B cell (primary cell): ENCODE measurements at places on chromosomes 2 and 18.

- H3K36me3 ChIP-seq = no peaks in the 10 kb centered on the region
- no peak overlapping the region for H3K27ac ChIP-seq
- no peak for DNase-seq
- peaks cover 4% of the 10 kb centered on the region for H3K27me3 ChIP-seq
- no peak overlapping the region for H3K4me3 ChIP-seq
These were observed 34.3 kb upstream of the SNED1 start for GRCh38 chr2:240963868-240964703.

DNA sequence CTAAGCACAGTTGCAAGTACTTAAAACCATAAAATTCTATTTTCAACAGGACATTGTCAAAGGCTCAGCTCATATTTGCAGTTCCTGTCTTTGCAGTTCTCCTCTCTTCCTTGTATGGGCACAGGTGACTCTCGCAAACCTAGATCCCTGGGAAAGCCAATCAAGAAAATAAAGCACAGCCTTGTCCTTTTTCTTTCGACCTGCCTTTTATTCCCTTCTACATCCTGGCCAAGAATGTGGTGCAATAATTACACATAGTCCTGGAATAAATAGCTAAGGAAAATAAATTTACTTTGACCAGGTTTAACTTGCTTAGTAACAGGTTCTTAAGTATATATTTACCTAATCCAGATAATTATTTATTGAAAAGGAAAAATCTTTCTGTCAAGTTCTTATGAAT is 20.2 kb downstream of the ATG16L1 start:
- H3K27me3 ChIP-seq = no peaks in the 10 kb centered on the region
- DNase-seq = no peak
- H3K27ac ChIP-seq = no peak overlapping the region
- H3K4me3 ChIP-seq = no peak overlapping the region

- peaks cover 33% of the 10 kb centered on the region for H3K27me3 ChIP-seq
- H3K4me3 ChIP-seq = no peak overlapping the region
- no peaks in the 10 kb centered on the region for H3K36me3 ChIP-seq
These were observed 12.2 kb upstream of the CD28 start for GRCh38 chr2:203694191-203694590.

DNA sequence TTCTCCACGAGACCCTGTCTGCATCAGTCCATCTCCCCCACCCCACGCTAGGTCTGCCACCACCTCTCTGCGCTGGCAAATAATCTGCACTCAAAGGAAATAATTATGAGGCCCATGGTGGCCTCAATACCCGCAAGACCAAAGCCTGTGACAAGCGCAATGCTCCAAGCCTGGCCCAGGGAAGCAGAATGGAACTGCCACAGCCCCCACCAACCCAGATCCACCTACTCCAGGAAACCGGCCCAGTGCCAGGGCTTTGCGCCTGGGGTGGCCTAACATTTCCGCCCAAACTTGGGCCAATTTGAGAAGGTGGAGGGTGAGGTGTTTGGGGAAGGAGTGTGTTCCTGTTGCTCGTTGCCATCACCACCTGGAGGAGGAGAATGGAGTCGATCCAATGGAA is 26.0 kb upstream of the ATOH8 start:
- H3K4me3 ChIP-seq = no peak overlapping the region
- H3K36me3 ChIP-seq = no peaks in the 10 kb centered on the region
- peaks cover 3% of the 10 kb centered on the region for H3K4me1 ChIP-seq
- H3K27ac ChIP-seq = no peak overlapping the region

GRCh38 chr2:221374234-221374633 is 197.9 kb downstream of the EPHA4 start:
- DNase-seq = no peak
- H3K4me3 ChIP-seq = no peak overlapping the region
- H3K4me1 ChIP-seq = no peaks in the 10 kb centered on the region
- no peaks in the 10 kb centered on the region for H3K27me3 ChIP-seq
- no peak overlapping the region for H3K27ac ChIP-seq

DNA sequence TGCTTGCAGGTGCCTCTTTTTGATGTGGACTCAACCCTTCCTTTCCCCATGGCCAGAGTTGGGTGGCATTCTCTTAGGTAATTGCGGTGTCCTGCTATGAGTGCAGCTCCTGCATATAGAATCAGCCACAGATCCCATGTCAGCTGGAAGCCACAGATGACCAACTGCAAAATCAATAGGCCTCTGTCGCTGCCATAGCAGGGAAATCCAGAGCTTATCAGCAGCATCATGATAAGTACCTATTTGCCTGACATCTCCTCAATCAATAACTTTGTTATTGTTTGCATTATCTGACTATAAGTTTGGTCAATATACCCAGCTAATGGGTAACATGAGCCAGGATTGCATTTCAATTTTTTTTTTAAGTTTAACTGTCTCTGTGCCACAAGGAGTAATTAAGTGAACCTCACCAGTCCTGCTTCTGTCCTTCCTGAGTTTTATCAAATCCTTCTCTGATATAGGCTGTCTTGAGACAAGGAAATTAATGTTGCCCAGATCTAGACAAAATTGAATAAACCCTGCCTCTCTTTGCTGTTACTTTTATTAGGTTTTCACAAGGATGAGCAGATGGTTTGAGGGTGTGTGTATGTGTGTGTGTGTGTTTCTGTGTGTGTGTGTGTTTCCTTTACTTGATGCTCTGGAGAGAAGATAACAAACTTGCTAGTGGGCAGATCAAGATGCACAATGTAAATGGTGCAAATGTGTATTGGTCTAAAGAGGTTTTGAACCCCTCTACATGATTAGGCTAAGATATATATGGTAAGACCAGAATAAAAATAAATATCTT is 59.6 kb upstream of the CREB1 start:
- no peak overlapping the region for H3K27ac ChIP-seq
- peaks cover 3% of the 10 kb centered on the region for H3K4me1 ChIP-seq
- H3K4me3 ChIP-seq = no peak overlapping the region
- H3K27me3 ChIP-seq = no peaks in the 10 kb centered on the region
- H3K36me3 ChIP-seq = no peaks in the 10 kb centered on the region
- no peak for DNase-seq

- no peak overlapping the region for H3K4me3 ChIP-seq
- H3K27me3 ChIP-seq = no peaks in the 10 kb centered on the region
- H3K4me1 ChIP-seq = no peaks in the 10 kb centered on the region
- H3K36me3 ChIP-seq = no peaks in the 10 kb centered on the region
- no peak for DNase-seq
These were observed 213.0 kb downstream of the TRIB2 start for GRCh38 chr2:12929758-12930157.

GRCh38 chr2:59223742-59224141 is 982.6 kb upstream of the FANCL start:
- no peaks in the 10 kb centered on the region for H3K36me3 ChIP-seq
- no peaks in the 10 kb centered on the region for H3K27me3 ChIP-seq
- DNase-seq = no peak

DNA sequence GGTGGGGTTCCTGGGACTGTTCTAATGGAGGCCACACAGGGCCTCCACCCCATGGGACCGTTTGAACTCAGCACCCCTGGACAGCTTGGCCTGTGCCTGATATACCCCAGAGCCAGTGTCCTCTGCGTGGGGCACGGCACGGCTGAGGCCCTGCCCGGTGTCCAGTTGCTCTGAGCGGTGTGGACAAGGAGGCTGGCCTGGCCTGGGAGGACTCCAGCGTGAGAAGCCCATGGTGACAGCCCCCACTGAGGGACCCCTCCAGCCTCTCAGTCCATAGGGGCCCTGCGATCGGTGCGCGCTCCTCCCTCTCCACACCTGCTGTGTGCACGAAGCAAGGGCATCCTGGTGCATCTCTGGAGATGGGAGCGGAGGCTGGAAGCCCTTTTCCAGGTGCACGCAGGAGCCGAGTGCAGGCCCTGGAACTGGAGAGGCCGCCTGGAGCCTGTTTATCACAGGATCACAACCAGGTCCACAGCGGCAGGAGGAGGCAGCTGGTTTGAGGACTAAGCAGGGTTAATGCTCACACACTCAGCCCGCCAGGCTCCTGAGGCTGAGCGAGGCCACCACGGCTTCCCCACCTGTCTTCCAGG is 120.2 kb downstream of the PTGR3 start:
- H3K27me3 ChIP-seq = no peaks in the 10 kb centered on the region
- no peak overlapping the region for H3K27ac ChIP-seq
- H3K4me3 ChIP-seq = no peak overlapping the region
- H3K4me1 ChIP-seq = no peaks in the 10 kb centered on the region
- no peaks in the 10 kb centered on the region for H3K36me3 ChIP-seq

DNA sequence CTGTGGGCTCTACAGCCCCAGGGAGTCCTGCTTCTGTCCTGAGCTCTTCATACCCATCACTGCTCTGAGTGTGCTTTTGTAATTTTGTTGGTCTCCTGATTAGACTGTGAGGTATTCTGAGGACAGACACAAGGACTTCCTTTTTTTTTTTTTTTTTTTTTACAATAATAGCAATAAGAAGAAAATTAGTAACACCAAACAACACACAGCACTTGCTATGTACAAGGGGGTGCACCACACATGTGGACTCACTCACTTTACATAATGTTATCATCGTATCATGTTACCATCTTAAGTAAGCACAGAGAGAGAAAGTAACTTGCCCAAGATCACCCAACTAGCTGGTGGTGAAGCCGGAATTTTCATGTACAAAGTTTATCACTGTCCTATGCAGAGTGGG is 34.6 kb downstream of the MBP start:
- no peaks in the 10 kb centered on the region for H3K27me3 ChIP-seq
- H3K27ac ChIP-seq = no peak overlapping the region
- peaks cover 35% of the 10 kb centered on the region for H3K36me3 ChIP-seq

DNA sequence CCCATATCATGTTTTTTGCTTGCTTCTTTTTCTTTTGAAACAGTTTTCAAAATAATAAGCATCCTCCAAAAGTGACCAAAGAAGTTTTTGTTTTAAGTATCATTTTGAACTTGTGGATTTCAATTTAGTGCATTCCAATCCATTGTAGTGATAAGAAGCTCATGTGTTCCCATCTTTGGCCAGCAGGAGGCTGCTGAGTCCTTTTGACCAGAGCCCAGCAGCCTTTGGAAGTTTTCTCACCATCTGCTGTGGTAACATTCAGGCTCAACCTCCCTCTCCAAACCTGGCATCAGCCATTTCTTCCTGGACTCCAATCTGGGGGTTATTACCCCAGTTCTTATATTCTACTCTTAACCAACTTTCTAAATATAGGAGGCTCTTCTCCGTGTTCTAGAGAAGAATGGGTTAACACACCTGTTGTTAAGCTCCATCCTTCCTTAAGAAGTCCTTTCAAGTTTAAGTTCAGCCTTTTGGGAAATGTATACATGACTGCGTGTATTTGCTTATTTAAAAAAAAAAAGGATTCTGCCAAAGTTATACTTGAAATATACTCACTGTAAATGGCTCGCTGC is 39.0 kb upstream of the MAL start:
- H3K27ac ChIP-seq = no peak overlapping the region
- DNase-seq = no peak
- no peak overlapping the region for H3K4me3 ChIP-seq

GRCh38 chr2:216391401-216391800 is 19.1 kb upstream of the MARCHF4 start:
- H3K27ac ChIP-seq = no peak overlapping the region
- no peak overlapping the region for H3K4me3 ChIP-seq
- no peaks in the 10 kb centered on the region for H3K4me1 ChIP-seq

GRCh38 chr18:73461780-73462059 is 593.9 kb upstream of the NETO1 start:
- no peak overlapping the region for H3K4me3 ChIP-seq
- H3K4me1 ChIP-seq = no peaks in the 10 kb centered on the region
- DNase-seq = no peak
- H3K27ac ChIP-seq = no peak overlapping the region
- H3K36me3 ChIP-seq = no peaks in the 10 kb centered on the region
- no peaks in the 10 kb centered on the region for H3K27me3 ChIP-seq

GRCh38 chr18:48946329-48946835 is 4.4 kb downstream of the SMAD7 start:
- no peak for DNase-seq
- peaks cover 32% of the 10 kb centered on the region for H3K4me1 ChIP-seq
- H3K27me3 ChIP-seq = no peaks in the 10 kb centered on the region
- no peak overlapping the region for H3K27ac ChIP-seq
- no peaks in the 10 kb centered on the region for H3K36me3 ChIP-seq

DNA sequence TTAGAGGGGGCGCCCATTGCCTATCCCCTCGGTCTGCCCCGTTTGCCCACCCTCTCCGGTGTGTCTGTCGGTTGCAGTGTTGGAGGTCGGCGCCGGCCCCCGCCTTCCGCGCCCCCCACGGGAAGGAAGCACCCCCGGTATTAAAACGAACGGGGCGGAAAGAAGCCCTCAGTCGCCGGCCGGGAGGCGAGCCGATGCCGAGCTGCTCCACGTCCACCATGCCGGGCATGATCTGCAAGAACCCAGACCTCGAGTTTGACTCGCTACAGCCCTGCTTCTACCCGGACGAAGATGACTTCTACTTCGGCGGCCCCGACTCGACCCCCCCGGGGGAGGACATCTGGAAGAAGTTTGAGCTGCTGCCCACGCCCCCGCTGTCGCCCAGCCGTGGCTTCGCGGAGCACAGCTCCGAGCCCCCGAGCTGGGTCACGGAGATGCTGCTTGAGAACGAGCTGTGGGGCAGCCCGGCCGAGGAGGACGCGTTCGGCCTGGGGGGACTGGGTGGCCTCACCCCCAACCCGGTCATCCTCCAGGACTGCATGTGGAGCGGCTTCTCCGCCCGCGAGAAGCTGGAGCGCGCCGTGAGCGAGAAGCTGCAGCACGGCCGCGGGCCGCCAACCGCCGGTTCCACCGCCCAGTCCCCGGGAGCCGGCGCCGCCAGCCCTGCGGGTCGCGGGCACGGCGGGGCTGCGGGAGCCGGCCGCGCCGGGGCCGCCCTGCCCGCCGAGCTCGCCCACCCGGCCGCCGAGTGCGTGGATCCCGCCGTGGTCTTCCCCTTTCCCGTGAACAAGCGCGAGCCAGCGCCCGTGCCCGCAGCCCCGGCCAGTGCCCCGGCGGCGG is 1.7 kb downstream of the MYCN start:
- no peak overlapping the region for H3K4me3 ChIP-seq
- H3K27ac ChIP-seq = no peak overlapping the region
- H3K4me1 ChIP-seq = peaks cover 23% of the 10 kb centered on the region
- H3K36me3 ChIP-seq = no peaks in the 10 kb centered on the region
- DNase-seq = no peak

DNA sequence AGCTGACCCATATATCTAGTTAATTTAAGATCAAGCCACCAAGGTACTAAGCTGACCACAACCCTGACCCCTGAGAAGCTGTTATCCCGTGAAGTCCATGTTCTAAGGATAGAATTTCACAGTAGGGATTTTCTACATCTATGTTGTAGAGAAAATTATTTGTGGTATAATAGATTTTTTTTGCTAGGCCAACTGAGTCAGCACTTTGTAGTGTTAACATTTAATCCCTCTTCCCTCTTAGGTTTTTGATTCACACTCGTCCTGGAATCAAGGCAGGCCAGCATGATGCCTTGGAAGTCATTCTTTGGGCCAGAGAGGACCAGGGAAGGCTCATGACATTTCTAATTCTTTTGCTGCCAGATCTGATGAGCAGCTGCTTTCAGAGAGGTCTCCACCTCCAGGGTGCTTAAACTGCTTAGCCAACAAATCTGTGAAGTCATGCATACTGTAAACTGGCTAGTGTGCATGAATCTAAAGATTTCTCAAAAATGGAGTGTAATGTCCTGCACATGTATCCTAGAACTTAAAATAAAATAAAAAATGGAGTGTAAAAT is 102.5 kb downstream of the RBM43 start:
- no peak for DNase-seq
- H3K27ac ChIP-seq = no peak overlapping the region
- no peak overlapping the region for H3K4me3 ChIP-seq
